ENCODE measurements at places on chromosomes 16 and 17.

DNA sequence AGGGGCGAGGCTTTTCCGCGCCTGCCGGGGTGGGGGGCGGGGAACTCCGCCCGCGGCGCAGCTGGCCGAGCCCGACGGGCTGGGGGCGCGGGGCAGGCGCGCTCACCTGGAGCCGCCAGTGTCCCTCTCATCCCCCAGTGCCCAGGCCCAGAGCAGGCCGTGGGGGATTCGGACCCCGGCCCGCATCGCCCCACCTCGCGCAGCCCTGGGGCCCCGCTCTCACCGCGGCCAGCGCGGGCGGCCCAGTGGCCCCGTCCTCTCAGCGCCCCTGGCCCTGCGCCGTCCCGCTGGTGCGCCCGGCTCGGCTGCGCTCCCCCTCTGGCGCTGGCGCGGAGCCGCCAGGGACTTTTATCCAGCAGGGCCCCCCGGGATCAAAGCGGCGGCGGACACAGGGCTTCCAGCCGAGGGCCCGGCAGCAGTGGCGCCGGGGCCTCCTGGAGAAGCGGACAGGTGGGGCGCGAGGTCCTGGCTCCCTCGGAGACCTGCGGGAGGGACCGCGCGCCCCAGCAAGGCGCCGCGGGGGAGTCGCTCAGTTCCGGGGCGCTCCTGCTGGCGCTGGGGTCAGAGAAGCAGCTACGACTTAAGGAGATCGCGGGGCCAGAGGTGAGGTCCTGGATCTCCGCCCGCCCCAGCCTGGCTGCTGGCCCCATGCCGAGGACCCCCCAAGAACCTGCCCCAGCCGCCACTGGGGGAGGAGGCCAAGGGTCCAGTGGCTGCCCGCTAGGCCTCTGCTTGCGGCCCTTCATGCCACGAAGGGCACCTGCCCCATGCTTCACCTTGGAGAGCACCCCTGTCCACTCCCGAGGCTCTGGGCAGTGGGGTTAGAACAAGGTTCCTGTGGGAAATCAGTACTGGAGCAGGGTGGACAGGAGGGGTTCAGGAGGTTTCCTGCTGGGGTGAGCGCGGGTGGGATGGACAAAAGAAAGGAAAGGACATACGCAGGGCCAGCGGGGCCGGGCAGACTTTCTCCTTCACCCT, 823 bp upstream of the NOTUM start:
- DNase-seq, result no peak

DNA sequence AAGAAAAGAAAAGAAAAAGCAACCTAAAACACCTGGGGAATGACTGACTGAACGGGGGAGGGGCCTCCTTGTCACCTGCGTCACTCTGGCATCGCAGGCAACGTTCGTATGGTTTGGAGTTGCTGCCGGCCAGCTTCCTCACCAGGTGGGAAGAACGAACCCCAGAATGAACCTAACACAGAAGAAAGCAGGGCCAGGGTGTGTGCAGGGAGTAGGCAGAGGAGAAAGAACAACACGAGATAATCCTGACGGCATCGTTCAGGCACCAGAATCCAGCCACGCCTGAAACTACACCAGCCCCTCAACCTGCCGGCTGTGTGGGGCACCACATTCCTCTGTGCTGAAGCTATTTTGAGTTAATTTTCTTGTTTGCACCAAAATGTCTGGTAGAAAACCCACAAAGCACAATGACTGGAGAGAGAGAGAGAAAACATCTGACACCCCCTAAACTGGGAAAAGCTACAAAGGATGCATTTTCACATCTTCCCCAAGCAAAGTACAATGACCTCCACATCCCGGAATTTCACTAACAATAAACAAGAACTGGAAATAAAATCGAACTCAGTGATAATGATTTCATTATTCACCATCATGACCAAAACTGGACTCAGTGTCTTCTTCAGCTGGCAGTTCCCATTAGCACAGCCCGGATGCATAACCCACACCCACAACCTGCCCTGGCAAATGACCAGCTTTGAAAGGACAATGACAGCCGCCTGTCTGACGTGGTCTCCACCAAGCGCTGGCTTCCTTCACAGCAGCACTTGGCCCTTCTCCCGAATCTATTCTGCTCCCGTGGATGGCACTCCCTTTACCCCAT, 23.6 kb downstream of the RAB40B start:
- DNase-seq, result no peak

- no peak for DNase-seq
These were observed 444.3 kb downstream of the KCNJ2 start for GRCh38 chr17:70613681-70614080.

DNA sequence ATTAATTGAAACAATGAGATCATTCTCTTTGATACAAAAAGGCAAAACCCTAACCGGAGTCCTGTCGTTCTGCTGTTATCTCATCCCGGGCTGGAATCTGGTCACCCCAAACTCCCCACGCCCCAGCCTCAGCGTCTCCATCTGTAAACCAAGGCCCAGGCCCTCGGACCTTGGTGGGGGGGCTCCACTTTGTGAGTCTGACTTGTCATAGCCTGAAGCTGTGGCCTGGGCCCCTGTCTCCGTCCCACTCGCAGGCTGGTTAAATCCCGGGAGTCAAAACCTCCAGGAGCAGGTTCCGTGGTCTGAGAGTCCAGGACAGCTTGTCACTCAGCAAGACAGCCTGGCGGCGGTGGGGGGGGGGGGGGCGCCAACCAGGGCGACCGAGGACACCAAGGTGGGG, 50.0 kb downstream of the SLC7A5 start:
- DNase-seq, result no peak

- no peak for DNase-seq
These were observed 6.0 kb downstream of the MYO1D start for GRCh38 chr17:32870969-32871368.

DNA sequence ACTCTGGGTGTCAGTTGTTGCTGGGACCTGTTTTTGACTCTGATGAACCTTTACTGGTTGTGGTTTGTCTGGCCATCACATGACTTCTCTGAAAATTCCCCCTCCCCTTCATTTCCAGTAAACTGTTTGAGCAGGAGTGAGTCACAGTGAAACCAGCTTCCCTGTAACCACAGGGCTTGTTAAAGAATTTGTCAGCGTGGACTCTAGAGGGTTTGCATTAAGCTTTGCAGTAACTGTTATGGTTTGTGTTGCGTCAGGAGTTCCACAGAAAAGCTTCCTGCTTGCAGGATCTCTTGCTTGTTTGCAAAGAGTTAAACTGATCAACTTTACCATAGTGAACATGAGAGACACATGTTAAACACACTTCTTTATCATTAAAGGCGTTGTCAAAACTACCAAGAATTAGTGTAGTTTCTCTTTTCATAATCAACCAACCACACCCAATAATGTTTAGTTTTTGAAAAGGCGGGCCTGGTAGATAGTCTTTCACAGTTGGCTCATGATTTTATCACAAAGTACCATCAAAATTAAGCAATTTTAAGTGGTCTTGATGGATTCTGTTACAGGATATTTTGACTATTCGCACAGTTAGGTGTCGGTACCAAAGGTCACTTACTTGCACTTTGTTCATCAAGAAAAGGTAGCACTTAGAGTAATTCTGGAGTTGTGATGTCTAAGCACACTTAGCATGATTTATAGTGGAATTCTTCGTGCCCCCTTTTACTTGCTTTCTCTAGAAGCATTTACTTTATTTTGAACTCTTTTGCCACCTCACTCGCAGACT, 79.3 kb downstream of the VMP1 start:
- no peak for DNase-seq

- no peak for DNase-seq
These were observed 30.9 kb downstream of the ZNF778 start for GRCh38 chr16:89248196-89248982.

DNA sequence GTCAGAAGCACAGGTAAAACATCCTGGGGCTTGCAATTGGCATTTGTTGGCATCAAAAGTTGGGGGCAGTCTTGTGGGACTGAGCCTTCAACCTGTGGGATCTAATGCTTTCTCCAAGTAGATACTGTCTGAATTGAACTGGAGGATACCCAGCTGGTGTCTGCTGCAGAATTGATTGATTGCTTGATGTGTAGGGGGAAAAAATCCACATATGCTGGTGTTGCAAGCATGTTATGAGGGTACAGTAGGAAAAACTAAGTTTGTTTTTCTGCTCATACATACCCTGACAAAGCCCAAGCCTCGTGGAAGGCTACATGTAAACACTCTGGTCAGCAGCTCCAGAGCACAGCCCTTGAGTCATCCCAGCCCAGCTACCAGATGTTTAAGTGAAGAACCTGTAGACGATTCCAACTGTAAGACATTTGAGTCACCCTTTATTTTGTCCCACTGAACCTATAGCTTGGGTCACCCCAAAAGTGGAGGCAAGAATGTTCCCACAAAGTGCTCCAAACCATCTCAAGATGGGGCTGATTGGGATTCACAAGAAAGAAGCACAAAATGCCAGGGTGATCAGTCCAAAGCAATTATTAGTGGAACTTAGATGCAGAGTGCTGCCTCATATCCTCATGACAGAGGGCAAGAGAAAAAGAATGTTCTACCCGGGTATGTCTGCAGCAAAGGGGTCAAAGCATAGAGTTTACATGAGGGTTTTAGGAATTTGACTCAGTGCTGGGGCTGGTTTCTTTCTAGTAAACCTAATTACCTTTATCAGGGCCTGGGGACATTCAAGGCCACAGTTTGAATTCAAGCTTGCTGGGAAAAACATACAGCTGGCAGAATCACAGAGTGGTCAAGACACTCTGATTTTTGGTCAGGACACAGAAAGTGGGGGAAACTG, 9.6 kb upstream of the APPBP2 start:
- DNase-seq, result no peak

DNA sequence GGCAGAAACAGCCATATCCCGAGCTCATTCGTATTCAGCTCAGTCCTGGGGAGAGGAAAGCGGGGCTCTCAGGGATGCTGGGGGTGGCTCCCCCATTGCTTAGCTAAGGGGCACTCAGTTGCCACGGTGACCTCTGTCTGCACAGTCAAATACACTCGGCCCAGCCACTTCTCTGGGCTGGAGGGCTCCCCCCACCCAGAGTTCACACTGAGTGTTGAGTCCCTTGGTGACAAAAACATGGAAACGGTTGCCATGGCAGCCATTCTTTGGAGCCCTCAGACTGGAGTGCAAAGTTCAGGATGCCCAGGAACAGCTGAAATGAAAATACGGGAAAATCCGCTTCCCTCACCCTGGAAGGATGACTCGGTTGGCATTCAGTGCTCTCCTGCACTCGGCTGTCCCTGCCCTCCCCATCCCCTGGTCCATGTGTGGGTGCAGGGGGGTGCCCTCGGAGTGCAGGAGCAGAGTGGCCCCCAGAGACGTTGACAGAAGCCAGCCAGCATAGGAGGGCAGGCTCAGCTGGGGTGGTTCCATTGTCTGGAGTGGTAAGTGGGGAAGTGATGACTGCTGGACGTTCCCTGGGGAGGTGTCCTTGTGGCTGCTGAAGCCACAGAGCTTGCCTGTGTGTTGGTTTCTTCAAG, 216.5 kb downstream of the NTN1 start:
- no peak for DNase-seq

DNA sequence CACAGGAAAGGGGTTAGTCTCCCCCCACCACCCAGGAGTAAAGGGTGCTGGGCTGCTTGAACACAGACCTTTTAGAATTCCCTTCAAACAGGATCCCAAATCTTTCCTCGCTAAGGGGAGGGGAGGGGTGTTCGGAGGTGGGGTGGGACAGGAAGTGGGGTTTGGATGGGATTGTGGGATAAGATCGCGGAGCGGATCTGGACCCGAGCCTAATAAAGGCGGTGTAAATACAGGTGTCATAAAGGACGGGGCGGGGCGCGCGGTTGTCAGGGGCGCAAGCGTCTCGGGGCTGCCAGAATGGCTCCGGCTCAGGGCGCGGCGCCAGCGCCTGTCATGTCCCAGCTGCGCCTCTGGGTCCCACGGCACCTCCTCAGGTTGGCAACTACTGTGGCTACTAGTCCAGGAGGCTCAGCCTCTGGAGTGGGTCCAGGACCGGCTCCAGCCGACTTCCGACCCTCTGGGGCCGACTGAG, 59.8 kb upstream of the FBXO47 start:
- DNase-seq, result no peak

- DNase-seq, result no peak
These were observed 895.8 kb upstream of the SOX9 start for GRCh38 chr17:71224824-71225575.

GRCh38 chr17:12514596-12514995, 151.1 kb upstream of the MYOCD start:
- no peak for DNase-seq

- DNase-seq, result no peak
These were observed 8.5 kb downstream of the KCTD5 start for GRCh38 chr16:2690852-2691251.

DNA sequence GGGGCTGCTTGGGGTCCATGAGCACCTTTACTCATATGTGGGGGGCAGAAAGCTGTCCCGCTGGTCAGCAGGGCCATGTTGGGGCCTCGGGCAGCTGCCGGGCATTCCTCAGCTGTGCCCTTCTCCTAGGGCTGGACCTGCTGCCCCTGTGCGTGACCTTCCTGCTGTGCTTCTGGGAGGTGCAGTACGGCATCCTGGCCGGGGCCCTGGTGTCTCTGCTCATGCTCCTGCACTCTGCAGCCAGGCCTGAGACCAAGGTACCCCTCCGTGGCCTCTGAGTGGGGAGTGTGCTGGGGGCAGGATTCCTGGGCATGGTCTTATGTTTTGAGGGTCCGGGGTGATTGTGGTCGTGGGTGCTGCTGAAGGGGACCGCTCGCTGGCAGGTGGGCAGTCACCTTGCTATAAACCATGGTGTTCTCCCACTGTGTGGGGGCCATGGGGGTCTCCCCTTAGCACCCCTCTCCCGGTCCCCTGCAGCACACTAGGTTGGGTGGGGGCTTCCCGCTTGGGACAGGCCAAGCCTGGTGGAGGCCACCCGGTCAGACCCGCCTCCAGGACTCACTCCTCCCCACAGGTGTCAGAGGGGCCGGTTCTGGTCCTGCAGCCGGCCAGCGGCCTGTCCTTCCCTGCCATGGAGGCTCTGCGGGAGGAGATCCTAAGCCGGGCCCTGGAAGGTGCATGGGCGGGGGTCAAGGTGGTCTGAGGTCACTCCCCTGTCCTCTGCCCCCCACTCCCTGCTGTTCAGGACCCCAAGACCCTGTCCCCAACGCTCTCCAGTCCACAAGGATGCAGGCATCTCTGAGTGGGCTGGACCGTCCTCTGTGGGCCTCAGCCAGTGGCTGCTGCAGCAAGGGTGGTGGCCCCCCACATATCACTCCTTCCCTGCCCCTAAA, 12.4 kb upstream of the RNF213 start:
- DNase-seq, result no peak

DNA sequence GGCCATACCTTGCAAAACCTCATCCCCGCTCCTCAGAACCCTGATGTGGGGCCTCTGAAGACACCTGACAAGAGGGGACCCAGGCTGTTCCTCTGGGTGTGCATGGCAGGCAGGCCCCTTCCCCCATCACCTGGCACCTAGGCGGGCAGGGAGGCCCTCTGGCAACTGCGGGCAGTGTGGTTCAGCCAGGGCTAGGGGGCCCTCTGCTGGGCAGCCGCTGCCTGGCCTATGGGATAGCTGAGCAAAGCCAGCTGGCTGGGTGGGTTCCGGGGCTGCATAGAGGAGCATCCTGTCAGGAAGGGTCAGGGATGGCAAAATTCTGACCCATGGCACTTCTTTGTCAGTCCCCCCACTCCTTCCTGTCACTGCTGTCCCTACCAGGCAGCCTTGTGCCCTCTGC, 228.7 kb upstream of the ASIC2 start:
- no peak for DNase-seq

Data from cortex of kidney (tissue), 1 donor.